RKO (cell line): ENCODE measurements at places on chromosomes 12 and 14.

DNA sequence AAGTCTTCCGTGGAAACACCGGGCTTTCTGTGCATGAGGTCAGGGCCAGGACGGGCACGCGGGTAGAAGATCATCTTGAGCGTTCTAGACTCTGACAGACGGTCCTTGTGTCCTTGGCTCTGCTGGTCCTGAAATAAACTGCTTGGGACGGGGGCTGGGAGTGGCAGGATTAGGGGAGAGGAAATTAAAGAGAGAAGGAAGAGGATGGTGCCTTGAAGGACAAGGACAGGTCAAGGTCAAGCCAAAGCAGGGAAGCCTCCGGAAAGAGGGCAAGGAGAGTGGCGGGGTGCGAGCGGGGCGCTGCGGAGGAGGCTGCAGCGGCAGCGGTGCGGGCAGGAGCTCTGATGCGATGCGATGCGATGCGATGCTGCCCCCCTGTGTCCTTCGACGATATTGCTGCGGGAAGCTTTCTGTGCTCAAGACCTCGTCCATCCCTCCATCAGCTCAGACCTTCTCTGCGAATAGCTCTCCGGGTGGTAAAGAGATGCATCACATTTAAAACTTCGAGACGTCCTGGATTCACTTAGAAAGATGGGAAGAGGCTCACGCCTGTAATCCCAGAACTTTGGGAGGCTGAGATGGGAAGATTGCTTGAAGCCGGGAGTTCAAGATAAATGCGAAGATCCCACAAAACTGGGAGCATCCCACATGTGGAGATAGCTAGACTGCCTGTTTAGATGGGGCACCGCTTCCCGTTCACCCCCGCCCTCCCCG, 110.1 kb upstream of the TMEM132D start:
- peak; percentile 71 for DNase-seq

GRCh38 chr12:48631071-48631470, 51.0 kb downstream of the KANSL2 start:
- no peak for DNase-seq

DNA sequence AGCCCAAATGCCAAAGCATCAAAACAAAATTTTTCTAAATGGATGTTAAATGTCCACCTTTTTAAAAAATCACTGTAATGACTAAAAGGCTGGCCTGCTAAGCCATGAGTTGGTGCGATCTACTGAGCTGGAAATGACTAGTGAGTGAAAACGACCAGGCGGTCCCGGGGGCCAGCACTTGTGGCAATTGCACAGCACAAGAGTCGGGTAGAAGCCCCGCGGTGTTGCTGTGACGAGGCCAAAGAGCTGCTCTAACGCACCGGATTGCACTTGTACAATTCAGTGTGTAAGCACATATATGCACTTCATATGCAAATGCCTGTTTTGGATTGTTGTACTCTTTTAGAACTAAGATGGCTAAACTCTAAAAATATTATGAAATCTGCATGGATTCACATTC, 64.1 kb upstream of the DYNC1H1 start:
- no peak for DNase-seq

DNA sequence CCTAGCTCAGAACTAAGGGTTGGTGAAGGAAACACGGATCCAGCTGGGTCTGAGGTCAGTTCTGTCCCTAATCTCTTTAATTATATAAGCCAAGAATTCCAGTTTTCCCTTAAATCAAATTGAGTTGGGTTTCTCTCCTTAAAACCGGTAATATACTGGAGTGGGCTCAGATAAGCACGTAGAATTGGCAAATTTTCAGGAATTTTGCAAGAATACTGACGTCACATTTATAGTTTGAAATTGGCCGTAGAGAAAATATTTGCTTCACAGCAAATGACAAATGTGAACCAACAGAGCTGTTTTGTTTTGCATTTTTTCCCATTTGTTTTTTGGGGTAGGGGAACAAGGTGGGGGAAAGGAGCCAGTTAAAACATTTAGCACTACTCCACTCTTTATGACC, 17.4 kb downstream of the C12orf50 start:
- DNase-seq = no peak

GRCh38 chr12:59500335-59500734, 95.5 kb upstream of the SLC16A7 start:
- no peak for DNase-seq

GRCh38 chr12:116710370-116711150, 27.3 kb downstream of the SPRING1 start:
- no peak for DNase-seq

GRCh38 chr14:56170877-56171422, 52.7 kb downstream of the PELI2 start:
- no peak for DNase-seq

DNA sequence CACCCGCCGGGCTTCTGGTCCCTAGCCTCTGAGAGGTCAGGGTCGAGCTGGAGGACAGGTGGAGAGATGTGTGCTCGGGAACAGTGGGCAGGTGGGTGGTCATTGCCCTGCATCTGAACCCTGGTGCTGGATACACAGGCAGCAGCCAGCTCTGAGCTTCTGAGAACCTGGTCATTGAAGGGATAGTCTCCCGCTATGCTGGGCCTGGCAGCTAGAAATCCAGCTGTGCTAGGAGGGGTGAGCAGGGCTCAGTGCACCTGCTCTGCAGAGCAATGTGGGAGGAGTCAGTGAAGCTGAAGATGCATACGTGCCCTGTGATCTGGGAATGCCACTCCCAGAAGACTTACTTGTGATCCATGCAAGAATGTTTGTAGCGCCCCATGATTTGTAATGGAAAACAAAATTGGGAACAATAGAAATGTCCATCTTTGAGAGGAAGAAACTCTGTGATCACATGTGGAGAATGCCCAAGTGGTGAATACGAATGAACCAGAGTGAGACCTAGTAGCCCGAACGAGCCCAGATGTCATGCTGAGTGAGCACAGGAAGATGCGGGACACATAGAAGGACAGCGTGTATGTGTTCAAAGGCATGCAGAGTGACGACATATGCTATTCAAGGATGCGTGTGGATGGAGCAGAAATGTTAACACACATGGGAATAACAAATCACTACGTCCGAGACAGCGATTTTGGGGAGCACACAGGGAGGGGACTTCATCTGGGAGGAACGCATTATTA, 63.4 kb downstream of the AACS start:
- no peak for DNase-seq

DNA sequence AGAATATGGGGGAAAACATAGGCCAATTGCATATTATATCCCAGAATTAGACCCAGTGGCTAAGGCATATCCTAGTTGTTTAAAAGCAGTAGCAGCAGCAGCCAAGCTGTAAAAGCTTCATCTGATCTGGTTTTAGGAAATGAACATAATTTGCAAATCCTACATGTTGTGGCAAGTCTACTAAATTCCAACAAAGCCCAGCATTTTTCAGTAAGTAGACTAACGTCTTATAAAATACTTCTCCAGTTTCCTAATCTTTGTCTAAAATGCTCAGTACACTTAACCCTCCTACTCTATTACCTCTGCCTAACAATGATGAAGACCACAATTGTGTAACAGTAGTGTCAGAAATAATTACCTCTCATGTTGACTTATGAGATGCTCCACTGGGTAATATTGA, 70.9 kb upstream of the RERGL start:
- no peak for DNase-seq

DNA sequence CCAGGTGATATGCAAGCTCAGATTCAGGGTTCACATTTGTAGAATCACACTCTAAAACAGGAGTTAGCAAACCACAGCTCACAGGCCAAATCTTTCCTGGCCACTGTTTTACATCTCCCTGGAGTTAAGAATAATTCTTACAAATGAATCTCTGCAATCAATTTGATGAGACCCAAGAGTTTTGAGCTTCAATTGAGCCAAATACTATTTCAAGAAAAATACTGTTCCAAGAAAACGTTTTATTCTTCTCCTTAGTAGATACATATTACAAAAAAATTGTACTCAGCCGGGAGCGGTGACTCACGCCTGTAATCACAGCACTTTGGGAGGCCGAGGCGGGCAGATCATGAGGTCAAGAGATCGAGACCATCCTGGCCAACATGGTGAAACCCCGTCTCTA, 2.5 kb downstream of the PTGDR start:
- DNase-seq = no peak

DNA sequence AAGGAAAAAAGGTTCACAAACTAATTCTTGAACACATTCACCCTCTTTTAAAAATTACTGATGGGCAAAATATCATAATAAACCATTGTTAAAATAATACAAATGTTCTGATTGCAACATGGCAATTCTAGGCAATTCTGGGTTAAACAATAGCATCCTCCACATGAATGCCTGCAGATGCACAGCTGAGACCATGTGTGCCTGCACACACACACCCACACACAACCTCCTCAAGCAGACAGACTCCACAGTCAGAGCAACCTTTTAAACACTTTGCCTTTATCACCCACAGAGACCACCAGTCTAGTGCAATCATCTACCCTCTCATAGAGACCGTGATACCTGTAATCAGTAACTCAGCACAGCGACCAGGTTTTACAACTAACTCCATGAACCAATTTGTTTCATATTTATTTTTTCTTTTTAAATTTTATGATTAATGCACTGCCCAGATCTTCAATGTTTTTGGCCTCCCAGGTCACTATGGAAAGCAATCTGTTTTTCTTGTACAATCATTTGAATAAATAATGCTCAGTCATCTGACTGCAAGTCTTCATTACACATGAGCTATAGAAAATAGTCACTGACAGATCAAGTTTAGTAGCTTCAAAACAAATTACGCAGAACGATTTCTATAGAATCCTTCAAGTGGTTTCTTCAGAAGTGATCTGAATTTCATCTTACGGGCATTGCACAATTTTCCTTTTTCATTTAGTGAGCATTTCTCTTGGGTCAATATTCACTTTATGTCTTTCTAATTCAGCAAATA, 105.8 kb downstream of the PRKD1 start:
- no peak for DNase-seq

DNA sequence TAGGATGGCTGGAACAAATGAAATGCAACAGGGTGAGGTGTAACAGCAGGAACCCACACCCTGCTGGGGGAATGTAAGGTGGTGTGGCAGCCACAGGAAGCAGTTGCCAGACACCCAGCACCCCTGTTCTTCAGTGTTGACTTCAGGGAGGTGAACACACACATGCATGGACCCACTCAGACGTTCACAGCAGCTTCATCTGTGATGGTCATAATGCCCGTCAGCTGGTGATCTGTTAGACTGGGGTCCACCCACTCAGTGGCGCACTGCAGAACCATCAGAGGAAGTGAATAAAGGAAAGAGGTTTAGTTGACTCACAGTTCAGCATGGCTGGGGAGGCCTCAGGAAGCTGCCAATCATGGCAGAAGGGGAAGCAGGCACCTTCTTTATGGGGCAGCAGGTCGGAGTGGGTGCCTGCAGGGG, 22.7 kb upstream of the TEX22 start:
- peak; percentile 58 for DNase-seq

DNA sequence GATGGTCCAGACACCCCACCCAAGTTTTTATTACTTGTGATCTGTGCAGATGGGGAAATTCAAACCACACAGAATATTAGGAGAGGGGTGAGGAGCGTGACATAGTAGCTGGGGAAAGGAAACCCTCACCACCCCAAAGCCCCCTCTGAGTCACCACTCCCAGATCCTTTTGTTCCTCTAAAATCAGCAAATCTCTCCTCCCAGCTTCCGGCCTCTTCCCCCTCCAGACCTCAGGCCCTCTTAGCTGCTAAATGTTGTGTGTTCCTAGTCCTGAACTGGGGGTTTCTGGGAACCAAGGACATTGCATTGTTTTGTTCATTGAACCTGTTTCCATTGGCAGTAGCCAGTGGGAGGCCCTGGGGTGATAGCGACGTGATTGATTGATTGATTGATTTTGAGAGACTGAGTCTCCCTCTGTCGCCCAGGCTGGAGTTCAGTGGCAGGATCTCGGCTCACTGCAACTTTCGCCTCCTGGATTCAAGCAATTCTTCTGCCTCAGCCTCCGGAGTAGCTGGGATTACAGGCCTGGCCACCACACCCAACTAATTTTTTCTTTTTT, 5.9 kb upstream of the ORAI1 start:
- DNase-seq = no peak

DNA sequence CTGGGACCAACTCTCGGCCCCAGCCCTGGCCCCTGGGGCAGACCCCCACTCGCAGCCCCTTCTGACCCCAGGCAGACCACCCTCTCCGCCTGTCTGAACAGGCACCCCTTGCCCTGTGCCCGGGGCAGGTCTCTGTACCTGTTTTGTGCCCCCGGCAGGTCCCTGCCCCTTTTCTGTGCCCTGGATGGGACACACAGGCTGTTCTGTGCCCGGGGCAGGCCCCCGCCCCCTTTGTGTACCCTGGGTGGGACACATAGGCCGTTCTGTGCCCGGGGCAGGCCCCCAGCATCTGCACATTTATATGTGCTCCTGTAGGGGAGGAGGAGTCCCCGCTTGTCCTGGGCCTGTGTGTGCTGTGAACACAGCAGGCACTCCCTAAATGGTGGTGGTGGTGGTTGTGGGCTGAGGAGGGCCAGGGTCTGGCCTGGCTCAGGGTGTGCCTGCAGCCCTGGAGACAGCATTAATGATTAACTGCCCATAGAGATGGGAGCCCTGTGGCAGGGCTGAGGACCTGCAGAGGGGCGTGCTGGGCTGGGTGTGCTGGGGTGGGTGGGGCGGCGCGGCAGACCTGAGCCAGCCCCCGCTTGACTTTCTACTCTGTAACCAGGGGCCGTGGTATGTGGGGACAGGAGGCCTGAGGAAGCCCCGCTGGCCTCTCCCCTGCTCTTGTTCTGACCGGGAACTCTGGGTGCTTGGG, 3.7 kb downstream of the FBRSL1 start:
- no peak for DNase-seq

- DNase-seq = peak; percentile 94
These were observed 1.4 kb upstream of the ZFP36L1 start for GRCh38 chr14:68794130-68794850.

DNA sequence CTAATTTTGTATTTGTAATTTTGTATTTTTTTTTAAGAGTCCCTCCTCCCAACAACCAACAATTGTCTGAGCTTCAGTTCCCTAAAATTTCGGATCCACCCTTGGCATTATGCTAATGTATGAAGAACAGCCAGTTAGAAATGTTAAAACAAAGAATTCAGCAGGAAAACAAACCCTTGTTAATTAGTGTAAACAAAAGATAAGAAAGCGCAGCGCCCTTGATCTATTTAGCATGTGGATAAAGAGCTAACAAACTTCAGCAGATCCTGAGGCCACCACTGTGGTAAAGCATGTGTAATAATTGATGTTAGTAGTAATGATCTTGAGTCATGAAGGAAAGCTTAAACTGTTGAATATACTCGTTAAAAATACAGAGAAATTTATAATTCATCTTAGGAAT, 199.8 kb downstream of the TMX1 start:
- DNase-seq = no peak

GRCh38 chr12:81162391-81163136, 84.7 kb downstream of the ACSS3 start:
- DNase-seq = no peak

DNA sequence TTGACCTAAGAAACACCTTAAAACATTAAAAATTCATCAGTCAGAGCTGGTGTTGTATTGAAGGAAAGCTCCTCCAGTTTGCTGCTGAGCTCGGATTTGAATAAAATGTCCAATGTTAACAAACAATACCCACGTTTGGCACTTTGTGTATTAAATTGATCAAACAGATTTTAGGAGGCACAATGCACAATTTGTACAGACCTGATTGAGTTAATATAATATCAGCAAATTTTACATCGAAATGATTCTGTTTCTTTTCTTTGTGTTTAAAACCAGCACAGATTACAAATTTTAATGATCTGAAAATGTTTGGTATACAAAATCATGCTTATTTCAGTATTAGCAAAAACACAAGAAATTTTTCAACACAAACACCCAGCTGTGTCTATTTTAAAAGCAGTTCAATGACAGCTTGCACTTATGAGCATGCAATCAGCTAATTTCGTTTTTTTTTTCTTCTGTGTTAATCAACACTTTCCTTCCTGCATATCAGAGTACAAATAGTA, 2.8 kb upstream of the FOXG1 start:
- DNase-seq = no peak
